Stimulated activated CD8-positive, alpha-beta memory T cell treated with anti-CD3 and anti-CD28 coated beads, Interleukin-15, amount 100 ng/mL, for 48 hours (primary cell): ENCODE measurements at places on chromosomes 7 and 10.

DNA sequence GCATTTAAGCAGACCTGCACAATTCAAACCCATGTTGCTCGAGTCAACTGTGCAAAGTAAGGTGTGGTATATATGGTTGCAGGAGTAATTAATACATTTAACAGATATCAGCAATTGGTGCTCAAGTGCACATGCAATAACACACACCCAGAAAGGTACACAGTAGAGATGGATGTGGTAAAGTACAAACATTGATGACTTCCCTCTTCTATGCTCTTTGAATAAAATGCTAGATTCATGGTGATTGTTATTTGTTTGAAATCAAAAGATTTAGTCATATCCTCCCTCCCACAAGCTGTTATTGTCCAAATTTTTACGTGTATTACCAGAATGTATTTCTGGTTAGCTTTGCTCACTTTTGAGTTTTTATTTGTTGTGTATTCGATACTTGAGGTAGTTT lies 262.0 kb upstream of the CSTF2T start:
- DNase-seq, result no peak

- DNase-seq, result no peak
These were observed 7.9 kb downstream of the NUDT13 start for GRCh38 chr10:73117976-73118743.

DNA sequence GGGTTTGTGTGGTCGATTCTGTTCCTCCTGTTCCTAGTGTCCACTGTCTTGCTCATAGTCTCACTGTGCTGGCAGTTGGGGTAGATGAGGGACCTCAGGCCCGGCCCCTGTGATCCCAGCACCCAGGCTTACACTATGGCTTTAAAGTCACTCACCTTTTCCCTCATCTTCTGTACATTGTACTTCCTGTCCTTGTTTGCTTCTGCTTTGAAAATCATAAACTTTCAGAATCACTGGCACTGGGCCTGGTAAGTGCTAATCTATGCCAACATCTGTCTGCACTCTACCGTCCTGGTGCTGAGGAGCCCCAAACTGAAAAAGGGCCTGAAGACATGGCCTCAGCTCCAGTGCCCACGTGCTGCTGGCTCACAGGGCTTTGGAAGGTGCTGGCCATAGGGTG lies 5.7 kb upstream of the TAS2R60 start:
- no peak for DNase-seq

- no peak for DNase-seq
These were observed 77.4 kb downstream of the PON1 start for GRCh38 chr7:95246831-95247370.

DNA sequence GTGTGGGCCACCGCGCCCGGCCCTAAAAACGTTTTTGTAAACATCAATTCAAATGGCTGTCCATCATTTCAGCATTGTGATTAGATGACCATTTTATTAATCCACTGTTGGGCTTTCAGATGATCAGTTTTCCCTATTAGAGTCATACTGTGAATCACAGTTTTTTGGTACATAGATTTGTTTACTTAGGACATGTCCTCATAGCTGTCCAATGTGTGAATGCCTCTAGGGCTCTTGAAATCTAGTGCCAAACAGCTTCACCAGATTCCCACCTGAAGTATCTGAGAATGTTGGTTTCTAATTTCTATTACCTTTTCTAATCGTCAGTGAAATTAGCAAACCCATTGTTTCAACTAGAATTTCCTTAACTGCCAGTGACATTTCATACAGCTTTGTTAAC lies 66.8 kb downstream of the UPF2 start:
- no peak for DNase-seq

DNA sequence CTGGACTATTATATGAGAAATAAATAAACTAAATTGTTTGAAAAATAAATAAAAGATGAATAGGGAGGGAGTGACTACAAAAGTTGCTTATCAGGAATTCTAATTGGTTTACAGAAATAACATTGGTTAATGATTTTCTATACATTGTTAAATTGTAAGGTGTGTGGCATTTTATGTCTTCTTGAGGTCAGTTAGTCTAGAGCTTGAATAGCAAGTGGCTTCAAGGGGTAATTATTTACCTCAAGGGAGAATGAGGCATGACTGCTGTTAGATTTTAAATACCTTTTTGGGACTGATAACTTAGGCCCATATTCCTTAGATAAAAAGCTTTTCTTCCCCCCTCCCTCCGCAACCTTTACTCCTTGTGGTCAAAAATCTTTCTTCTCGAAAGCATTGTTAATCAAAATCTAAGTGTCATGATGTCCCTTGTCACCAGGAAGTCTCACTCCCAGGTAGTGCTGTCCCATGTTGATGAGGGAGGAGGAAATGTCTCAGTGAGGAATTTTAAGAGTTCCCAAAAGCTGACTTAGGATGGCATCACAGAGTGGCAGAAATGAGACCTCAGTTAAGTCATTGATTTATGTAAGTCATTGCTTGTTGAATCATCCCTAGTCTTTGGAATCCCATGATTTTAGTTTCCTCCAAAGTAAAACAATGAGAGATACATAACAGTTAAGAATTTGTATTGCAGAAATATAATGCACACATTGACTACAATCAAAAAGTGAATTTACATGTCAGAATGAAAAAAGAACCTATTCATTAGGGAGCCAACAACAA lies 71.5 kb downstream of the MAPK8 start:
- no peak for DNase-seq

GRCh38 chr10:117004227-117005025 lies 561 bp downstream of the SHTN1 start:
- DNase-seq, result no peak

- no peak for DNase-seq
These were observed 231.4 kb downstream of the CREB5 start for GRCh38 chr7:28643584-28644340.

GRCh38 chr10:130215151-130215930 lies 79.2 kb downstream of the GLRX3 start:
- no peak for DNase-seq

- DNase-seq, result no peak
These were observed 659.7 kb upstream of the IGFBP3 start for GRCh38 chr7:46580766-46581165.

- DNase-seq, result no peak
These were observed 36.0 kb upstream of the GLI3 start for GRCh38 chr7:42272793-42273665.

DNA sequence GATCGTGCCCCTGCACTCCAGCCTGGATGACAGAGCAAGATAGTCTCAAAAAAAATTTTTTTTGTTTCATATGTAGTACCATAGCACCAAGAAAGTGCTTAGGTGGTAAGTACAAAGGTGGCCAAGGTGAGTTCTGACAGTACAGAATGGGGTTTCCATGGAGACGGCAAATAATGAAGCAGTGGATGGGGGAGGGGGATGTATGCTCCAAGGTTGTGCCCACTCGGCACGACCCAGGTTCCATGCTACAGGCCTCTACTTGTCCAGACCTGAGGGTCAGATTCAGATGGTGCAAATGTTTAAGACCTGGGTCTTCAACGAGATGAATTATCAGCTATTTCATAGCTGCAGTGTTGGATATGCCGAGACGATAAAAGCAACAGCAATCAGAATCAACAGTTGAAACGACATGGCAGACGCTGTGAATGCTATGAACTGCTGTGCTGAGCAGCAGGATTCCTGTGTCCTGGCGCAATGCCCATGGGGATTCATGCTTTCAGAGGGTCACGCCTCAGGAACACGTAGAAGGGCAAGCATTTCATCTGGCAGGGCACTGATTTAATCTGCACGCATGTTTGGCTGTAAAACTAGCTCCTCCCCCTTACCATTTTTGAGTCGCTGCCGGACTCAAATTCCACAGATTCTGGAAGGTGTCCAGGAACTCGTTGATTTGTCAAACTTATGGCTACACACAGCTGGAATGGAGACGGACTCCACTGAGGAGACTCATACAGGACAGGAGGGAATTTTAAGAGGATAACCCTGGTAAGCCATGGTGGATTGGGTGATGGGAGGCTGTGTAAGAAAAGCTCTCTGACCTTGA lies 256.5 kb downstream of the FRMD4A start:
- no peak for DNase-seq

DNA sequence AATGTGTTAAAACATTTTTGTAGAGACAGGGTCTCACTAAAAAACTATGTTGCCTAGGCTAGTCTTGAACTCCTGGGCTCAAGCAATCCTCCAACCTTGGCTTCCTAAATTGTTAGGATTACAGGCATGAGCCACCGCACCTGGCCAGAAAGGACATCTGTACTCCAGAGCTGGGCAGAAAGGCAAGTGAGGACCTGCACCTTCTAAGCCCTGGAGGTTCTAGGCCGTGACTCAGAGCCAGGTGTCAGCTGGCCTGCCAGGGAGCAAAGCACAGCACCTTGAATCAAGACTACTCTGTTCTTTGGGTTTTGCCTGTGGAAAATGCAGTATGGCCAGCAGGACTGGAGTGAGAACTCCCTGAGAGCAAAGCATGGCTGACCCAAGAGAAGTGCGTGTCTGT lies 396.5 kb downstream of the ADRA2A start:
- no peak for DNase-seq

GRCh38 chr10:116691635-116692034 lies 50.7 kb downstream of the HSPA12A start:
- DNase-seq, result no peak

- no peak for DNase-seq
These were observed 2.6 kb downstream of the MET start for GRCh38 chr7:116674508-116675173.

DNA sequence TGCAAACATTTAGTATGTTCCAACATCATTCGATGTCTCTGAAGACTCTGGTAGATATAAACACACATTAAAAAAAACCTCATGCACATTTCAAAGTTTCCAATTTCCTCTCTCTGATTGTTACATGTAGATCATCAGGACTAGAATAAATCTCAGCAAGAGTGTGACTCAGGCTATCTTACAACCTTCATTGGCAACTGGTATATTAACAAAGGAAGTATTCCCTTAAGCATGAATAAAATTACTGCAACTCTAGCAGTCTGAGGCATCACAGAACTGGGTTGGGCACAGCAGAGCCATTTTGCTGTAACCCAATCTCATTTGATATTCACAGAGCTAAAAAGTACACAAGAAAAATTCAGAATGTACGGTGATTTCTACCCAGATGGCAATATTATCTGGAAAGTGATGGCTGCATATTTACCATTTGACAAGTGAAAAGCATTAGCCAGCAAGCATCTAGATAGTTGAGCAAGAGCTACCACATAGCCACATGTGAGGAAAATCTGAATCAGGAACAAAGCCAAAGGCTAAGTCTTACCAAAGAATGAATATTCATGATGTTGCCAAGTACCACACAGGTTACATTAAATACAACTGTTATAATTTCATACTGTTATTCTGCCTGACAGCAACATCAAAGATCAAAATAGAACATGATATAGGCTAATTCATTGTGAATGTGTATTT lies 232.2 kb downstream of the CRPPA start:
- no peak for DNase-seq

DNA sequence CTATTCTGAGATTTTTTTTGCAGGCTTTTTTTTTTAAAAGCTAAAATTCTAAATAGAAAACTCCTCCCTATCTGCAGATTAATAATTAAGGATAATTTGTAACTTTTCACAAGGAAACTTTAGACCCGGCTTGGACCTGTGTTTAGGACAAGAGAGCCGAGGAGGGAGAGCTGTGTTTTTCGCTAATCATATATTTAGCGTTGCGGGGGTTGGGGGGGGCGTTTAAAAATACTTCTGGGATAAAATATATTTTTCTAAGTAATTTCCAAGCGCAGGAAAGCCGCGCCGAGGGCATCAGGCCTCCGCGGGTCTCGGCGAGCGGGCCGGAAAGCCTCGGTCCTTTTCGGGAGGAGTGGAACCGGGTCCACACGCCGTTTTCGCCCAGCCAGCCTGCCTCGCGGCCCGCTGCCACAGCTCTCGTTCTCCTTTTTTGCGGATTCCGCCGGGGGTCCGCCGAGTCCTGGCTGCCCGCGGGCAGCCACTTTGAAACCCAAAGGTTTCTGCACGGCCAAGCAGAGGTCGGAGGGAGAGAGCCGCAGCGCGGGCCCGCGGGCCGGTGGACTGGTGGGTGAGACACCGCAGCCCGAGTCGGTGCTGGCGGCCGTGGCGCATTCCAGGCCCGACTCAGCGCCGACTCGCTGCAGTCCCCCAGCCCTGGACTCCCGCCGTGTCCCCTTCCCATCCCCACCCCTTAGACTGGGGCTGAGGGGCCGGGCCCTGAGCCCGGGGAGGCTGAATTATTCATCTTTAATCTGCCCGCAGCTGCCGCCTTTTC lies 2.3 kb downstream of the PAX2 start:
- no peak for DNase-seq

DNA sequence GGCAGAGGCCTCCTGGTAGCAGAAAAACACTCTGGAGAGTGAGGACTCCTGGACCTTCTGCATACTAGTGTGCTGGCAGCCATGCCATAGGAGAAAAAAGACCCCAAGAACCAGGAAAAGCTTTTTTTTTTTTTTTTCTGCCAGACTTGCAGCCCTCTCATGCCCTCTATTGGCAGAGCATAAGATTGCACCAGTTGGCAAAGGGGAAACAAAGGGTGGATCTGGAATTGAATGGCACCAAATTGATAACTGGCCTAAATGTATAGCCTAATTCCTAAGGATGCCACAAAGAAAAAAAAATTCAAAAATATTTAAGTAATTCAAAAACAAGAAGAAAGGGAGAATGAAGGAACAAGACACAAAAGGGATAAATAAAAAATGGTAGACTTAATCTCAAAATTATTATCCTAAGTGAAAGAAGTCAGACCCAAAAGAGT lies 112.5 kb upstream of the GHITM start:
- no peak for DNase-seq

- DNase-seq, result no peak
These were observed 78.1 kb upstream of the VWDE start for GRCh38 chr7:12481722-12482121.

DNA sequence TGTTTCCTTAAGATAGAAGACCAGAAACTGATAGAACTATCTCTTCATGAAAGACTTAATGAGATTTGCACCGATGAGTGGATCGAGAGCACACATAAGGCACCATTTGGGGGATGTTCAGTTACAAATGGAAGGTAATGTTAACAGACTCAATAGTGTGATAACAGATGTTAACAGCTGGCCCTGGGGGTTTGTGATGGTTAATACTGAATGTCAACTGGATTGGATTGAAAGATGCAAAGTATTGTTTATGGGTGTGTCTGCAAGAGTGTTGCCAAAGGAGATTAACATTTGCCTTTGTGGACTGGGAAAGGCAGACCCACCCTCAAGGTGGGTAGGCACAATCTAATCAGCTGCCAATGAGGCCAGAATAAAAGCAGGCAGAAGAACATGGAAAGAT lies 130.5 kb upstream of the DGKB start:
- DNase-seq, result no peak

DNA sequence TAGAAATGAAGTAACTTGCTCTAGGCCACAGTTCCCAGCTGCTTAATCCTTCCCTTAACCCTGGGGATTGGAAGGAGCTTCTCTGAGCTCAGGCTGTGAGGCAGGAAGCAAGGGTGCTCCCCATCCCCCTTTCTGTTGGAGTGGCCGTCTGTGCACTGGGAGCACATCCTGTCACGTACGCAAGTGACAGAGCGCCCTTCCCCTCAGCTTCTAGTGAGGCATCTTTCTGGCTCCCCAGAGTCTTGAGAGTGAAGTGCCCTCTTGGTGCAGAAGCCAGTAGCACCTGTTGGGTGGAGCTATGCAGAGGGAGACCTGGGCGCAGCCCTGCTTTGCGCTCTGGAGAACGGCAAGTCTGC lies 47.8 kb downstream of the SHH start:
- DNase-seq, result peak; percentile 29

GRCh38 chr10:77756319-77757232 lies 119.0 kb upstream of the KCNMA1 start:
- no peak for DNase-seq
